GM13977 (cell line): ENCODE measurements at places on chromosomes 5 and 9.

DNA sequence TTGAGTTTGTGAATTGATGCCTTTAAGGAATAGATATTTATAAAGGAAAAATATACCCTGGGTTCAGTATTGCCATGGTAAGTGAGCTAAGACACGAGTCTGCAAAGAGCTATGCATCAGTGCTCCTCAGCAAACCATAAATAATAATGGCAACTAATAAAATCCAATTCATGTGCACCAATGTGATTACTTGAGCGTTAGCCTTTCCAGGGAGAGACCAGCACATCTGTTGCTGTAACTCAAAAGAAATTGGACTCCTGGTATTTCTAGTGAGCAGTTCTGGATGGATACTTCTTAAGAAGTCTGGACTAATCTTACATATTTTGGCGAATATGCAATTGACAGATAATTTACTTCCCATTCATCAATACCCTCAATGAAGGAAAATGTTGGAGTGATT lies 373.3 kb downstream of the ARHGEF28 start:
- DNase-seq, result no peak

DNA sequence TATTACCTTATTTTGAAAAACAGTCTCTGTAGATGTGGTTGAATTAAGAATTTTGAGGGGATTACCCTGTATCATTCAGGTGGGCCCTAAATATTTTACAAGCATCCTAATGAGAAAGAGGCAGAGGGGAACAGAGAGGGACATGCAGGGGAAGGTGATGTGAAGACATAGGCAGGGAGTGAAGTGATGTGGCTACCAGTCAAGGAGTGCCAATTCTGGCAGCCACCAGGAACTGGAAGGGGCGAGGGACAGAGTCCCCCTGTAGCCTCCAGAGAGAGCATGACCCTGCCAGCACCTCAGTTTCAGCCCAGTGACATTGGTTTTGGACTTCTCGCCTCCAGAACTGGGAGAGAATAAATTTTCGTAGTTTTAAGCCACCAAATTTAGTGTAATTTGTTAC lies 44.1 kb downstream of the PIP5K1B start:
- no peak for DNase-seq

DNA sequence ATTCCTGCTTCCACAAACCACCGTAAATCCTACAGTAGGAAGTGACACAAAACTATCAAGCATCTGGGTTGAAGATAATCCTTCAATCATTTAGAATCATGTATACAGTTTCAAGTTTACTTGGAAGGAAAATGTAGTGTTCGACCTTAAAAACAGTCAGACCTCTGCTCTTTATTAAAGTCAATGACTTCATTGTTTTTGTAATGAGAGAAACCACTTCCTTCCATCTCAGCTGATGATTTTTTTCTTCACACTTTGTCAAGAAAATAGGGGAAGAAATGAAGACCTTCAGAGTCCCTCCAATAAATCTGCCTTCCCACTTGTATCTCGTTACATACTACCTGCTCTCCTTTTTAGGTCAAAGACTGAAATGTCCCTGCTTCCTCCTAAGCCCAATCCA lies 30.1 kb downstream of the TUSC1 start:
- DNase-seq, result no peak

- no peak for DNase-seq
These were observed 397.1 kb downstream of the MAN2A1 start for GRCh38 chr5:110086658-110087388.

DNA sequence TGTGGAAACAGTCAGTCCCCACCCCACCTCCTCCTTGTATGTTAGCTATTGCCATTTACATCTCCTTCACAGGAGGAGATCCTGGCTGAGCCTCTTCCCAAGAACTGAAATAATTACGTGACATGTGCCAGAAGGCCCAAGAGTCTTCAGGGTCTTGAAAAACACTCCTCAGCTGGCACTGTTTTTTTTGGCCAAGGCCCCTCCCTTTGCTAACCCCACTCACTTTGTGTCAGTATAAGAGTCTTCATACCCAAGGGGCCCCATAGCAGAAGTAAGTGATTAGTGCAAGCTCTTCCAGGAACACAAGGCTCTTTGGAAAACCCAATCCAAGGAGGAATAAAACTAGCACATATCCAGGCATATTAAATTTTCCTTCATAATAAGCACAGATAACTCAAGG lies 5.7 kb upstream of the LARP1 start:
- DNase-seq, result no peak

GRCh38 chr9:34675869-34676268 lies 13.4 kb upstream of the CCL27 start:
- DNase-seq, result no peak

DNA sequence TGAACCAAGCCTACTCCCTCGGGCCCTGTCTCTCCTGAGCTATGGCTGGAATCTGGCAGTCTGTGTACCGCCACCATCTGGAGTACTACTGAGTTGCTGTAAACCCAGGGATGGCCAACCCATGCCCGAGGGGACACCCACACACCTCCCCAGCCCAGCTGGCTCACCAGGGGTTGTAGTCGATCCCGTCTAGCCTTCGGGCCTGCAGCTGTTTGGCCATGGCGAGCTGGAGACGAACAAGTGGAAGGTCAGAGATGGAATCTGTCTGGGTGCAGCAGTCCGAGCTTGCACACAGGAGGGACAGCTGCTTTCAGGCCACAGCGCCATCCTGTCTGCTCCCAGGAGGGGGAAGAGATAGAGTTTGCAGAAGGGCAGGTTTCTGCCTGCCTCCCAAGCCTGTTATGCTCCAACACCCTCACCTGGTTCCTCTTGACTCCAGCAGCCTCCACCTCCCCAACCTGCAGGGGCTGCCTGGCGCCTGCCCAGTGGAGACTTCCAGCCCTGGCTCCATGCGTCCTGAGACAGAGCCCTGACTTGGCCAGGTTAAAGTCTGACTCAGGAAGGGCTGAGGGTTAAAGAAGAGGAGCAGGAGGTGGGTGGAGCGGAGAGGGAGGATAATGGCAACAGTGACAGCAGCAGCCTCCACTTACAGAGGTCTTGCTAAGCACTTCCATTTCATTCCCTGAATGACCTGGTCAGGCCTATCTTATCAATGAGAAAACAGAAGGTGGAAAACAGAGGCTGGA lies 15.8 kb upstream of the SPOUT1 start:
- DNase-seq, result no peak

GRCh38 chr5:181280251-181280762 lies 19.4 kb upstream of the TRIM52 start:
- DNase-seq, result no peak

- no peak for DNase-seq
These were observed 165.0 kb upstream of the MPDZ start for GRCh38 chr9:13444245-13445102.

DNA sequence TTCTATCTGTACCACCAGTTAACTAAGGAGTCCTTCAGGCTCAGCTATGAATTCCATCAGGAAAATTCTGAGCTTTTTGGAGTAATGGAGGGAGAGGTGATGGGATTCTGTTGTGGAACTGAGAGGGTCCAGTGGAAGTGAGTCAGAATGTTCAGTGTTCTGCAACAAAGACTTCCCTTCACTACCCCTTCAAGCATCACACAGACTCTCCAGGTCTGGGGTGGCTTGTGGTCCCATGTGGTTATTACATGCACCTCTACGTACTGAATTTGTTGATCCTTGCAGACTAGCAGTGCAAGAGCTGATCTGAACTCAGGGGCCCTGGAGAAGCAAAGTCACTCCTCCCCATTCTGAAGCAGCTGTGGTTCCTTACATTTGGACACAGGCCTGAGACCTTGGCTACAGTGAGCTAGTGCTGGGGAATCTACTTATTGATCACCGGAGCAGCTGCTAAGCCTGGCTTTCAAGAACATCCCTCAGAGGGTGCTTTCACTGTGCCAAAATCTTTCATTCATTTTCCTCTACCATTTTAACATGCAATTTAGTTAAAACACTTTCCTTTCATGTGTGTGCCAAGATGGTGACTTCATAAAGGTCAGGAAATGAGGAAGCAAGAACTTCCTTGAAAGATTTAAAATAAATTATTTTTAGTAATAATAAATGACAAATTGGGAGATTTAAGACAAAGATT lies 75.0 kb upstream of the TNC start:
- DNase-seq, result no peak

DNA sequence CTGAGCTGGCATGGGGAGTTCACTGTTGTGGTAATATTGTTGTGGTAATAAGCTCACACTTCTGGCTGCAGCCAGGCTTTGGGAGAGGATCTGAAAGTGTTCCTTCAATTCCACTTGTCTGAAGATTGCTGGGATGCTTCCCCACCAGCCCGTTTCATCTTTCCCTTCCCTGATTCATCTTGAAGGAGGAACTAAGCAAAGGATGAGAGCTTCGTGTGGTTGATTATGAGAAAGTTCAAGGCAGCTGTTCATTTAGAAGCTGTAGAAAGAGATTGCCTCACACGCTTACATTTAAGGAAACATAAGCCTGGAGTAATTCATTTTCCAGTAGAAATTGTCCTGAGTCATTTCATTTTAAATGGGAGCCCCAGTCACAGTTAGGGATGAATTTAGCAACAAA lies 122.4 kb upstream of the GAS1 start:
- DNase-seq, result no peak

- no peak for DNase-seq
These were observed 171.1 kb downstream of the EPB41L4A start for GRCh38 chr5:112247960-112248359.

DNA sequence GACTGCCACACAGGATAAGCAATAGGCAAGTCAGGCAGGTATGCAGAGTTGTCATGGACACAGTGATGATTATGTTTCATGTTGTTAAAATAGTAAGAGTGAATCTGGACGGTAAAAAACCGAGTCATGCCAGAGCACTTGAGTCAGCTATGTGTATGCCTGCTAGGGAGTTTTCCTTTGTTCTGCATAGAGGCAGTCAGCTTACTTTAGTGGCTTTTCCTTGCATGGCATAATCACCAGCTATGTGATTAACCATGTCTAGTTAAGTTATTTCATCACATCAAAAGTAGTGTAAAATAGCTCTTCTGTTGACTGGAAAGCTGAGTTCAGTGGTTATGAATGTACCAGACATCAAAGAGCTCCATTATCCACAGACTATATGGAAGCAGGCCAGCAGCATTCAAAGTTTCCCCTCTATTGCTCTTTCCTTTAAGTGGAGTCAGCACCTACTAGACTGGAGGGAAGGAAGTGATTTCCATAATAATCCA lies 989.8 kb downstream of the TLE1 start:
- DNase-seq, result no peak

- DNase-seq, result no peak
These were observed 86.3 kb upstream of the IER5L start for GRCh38 chr9:129264388-129264787.

DNA sequence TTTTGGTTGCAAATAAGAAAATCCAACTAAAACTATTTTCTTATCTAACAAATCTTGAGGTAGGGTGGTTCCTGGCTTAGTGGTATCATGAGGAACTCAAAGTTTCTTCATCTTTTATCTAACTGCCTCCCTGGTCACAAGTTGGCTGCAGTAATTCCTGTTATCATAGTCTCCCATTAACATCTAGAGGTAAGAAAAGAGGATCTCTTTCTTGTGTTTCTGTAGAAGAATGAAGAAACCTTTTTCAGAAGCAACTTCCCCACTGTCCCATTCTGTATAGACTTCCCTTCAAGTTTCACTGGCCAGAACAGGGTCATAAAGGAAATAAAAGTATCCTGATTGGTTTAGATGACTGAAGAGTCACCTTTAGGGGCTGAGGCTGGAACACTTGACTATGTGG lies 81.8 kb upstream of the ELL2 start:
- no peak for DNase-seq

- DNase-seq, result no peak
These were observed 216.9 kb downstream of the TTLL11 start for GRCh38 chr9:121876255-121876654.

DNA sequence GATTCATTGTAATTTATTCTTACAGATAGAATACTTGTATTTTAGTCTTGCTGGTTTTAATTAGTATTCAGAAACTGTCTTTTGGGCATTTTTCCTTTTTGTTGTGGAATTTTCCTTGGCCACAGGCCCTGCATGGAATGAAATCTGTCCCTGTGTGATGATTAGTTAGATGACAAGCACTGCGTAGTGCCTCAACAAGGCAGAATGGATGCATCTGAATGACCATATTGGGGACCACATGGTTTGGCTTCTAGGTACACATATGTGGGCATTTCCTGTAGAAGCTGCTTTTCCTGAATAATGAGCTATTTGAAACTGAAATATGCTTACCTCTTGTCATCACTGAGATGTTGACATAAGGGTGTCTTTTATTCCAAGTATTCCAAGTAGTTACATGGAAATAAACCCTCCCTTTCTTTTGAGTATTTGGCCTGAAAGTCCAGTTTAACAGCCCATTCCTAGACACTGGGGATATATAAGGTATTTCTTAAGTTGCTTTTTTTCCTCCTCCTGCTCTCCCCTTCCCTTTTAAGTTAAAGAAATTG lies 147.3 kb downstream of the YTHDC2 start:
- no peak for DNase-seq

GRCh38 chr5:124393584-124394379 lies 352.7 kb downstream of the ZNF608 start:
- no peak for DNase-seq

- no peak for DNase-seq
These were observed 64.6 kb upstream of the HAPLN1 start for GRCh38 chr5:83785176-83785668.

DNA sequence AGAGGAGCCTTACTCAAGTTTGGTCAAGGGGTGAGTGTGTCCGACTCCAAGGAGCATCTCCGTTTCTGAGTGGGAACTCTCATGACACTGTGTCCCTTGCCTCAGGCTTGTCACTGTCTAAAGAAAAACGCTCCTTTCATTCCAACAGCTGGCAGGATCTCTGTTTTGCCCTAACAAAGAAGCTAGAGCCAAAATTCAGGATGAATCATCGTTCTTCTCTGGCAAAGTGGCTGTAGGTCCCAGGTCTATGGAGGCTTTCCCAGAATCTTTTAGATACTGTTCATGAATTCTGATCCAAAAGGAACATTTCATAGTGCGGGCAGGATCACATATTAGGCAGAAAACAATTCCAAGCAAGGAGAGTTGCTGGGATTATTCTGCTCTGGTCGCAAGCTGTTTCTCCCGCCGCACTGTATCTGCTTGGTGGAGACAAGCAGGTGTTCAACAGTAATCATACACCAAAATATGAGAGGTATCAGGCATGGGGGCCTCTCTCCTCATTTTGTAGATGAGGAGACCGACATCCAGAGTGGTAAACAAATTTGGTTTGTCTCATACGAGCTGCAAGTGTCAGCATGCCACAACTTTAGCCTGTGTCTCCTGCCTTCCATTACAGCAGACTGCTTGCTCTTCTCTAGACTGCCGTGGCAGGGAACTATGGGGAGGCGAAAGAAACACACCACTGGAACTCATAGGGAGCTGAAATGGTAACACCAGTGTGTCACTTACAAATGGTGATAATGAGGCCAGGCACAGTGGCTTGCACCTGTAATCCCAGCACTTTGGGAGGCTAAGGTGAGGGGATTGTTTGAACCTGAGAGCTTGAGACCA lies 72.6 kb downstream of the ENTREP1 start:
- DNase-seq, result no peak

GRCh38 chr5:120419127-120419526 lies 45.0 kb upstream of the PRR16 start:
- DNase-seq, result no peak
